ENCODE measurements at places on chromosomes 5 and 9.
A peak's percentile ranks its signal among the peaks of the same experiment; 100 is the strongest.

- DNase-seq: no peak
These were observed 14.2 kb upstream of the AGGF1 start for GRCh38 chr5:77015938-77016569.

- no peak for DNase-seq
These were observed 1829.9 kb downstream of the EFNA5 start for GRCh38 chr5:105840800-105841199.

GRCh38 chr9:29214690-29215253 lies 1641.5 kb upstream of the C9orf72 start:
- peak; percentile 5 for DNase-seq

DNA sequence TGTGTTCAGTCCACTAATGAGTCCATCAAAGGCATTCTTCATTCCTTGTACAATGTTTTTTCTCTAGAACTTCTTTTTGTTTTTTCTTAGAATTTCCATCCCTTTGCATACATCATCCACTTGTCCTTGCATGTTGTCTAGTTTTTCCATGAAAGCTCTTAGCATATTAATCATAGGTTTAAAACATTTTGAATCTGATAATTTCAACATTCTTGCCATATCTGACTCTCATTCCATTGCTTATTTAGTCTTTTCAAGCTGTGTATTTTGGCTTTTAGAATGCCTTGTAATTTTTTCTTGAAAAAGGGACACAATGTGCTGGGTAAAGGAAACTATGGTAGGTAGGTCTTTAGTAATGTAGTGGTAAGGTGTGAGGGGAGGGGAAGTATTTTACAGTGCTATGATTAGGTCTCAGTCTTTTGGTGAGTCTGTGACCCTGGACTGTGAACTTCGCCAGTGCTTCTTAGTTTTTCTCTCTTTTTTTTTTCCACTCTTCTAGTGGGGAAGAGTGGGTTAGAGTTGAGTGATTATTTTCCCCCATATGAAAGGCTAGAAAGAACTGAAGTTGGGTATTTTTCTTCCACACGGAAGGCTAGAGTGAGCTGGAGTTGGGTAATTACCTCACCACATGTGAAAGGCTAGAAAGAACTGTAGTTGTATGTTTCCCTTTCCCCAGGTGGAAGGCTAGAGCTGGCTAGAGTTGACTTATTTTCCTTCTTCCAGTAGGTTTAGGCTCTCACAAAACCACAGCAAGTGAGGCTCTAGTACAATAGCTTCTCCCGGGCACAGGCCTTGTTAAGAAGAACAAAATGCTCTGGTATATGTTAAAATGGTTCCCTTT lies 172.1 kb downstream of the SNX18 start:
- no peak for DNase-seq

- DNase-seq: no peak
These were observed 34.4 kb downstream of the FAM240B start for GRCh38 chr9:38685535-38685934.

GRCh38 chr5:101721543-101721942 lies 574.5 kb downstream of the SLCO4C1 start:
- no peak for DNase-seq

DNA sequence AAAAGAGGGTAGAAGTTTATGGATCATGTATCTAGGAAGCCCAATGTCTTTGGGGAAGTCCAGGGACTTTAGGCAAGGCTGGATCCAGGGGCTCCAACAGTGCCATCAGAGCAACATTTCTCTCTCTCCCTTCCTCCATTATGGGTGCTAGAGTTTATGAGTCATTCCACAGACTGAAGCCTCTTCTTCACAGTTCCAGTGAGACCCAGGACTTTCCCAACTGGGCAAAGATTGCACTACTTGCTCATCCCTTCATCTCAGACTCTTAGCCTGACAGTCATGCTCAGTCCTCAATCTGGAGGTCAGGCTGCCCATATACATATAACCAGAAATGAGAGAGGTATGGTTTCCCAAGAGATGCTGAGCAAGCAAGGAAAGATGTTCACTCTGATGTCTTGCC lies 110.7 kb downstream of the FEM1C start:
- no peak for DNase-seq

GRCh38 chr9:109755040-109755439 lies 25.0 kb upstream of the PALM2AKAP2 start:
- DNase-seq: no peak

- peak; percentile 69 for DNase-seq
These were observed 136.9 kb upstream of the ANKH start for GRCh38 chr5:15008476-15008875.

DNA sequence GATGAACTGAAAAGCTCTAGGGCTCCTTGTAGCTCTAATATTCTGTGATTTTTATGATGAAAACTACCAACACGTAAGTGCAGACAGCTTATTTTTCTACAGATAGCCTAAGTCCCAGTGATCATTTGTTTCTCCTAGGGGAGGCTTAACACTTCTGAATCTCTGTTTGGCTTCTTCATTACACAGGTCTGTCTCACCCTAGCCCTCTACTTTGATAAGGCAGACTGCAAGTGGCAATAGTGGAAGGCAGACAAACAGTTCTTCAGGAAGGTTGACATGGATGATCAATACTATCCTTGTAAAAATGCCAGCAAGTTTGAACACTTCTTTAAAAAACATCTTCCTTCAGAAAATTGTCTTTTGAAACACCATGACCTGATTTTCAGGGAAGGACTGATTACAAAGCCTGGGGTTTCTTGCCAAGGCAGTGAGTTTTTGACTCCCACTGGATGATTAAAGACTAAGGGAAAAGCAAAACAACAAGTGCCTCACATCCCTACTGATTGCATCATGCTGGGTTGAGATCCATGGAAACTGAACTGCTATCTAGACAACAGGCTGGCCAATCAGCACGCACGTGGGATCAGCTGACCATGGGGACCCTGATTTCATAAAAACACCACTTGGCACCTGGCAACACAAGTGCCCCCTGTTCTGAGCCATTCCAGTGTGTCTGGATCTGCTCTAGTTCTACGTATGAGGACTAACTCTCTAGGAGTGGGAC lies 212.2 kb downstream of the SMARCA2 start:
- no peak for DNase-seq

DNA sequence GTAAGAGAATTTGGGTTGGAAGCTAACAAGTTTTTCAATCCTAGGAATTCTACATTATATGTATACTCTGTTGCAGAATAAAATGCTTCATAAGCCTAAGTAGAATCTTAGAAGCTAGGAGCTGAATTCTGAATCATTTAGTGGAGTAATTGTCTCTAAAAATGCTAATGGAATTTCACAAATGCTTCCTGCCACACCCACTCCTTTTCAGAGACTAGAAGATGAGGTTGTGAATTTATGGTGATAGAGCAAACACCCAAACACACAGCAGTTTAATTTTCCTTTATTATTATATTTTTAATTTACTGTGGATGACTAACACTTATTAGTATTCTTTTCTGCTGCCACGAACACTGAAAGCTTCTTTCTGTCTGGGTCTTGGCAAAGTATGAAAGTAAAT lies 208.0 kb upstream of the PDE4D start:
- no peak for DNase-seq

GRCh38 chr5:53543401-53543800 lies 17.0 kb upstream of the NDUFS4 start:
- no peak for DNase-seq

- DNase-seq: no peak
These were observed 22.7 kb upstream of the ANKRD34B start for GRCh38 chr5:80592761-80593160.

DNA sequence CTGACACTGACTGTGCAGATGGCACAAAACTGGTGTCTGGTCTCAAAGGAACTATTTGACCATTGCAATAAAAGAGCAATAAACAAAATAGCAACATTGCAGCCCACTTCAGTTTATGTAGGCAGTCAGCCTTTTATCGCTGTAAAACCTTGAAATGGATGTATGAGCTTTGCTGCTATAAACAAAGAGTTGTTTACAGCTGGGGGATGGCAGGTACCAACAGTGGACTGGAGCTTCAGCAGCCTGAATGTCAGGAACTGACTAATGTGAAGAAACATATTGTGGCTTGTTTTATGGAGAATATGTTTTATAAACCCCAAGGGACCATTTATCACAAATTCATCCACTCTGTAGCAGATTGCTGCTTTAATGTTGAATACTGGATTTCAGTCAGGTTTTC lies 78.0 kb downstream of the PTPRD start:
- DNase-seq: no peak
